ENCODE measurements at places on chromosomes 4 and X.
A peak's percentile ranks its signal among the peaks of the same experiment; 100 is the strongest.

DNA sequence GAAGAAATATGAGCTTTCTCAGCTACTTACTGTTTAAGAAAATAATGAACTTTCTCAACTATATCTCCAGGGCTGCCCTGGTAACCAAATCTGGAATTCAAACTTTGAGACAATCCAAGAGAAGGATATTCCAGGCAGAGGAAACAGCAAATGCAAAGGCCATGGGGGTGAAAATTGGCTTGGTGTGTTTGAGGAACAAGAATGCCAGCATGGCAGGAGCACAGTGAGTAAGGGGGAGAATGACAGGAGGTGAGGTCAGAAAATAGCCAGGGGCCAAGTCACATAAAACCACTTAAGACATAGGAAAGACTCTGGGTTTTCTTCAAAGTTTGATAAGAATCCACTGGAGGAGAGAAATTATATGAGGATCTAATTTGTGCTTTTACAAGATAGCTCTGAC is 27.2 kb upstream of the BTC start:
- H3K27ac ChIP-seq: no peak overlapping the region
- no peaks in the 10 kb centered on the region for H3K4me1 ChIP-seq
- H3K27me3 ChIP-seq: peaks cover 2% of the 10 kb centered on the region
- no peak overlapping the region for H3K4me3 ChIP-seq
- no peak for DNase-seq

GRCh38 chrX:110450050-110450449 is 91.4 kb downstream of the RTL9 start:
- no peaks in the 10 kb centered on the region for H3K27me3 ChIP-seq
- H3K4me1 ChIP-seq: no peaks in the 10 kb centered on the region
- H3K36me3 ChIP-seq: no peaks in the 10 kb centered on the region
- peak; percentile 44 for DNase-seq

GRCh38 chr4:114312338-114312737 is 286.3 kb upstream of the UGT8 start:
- H3K4me3 ChIP-seq: no peak overlapping the region
- no peaks in the 10 kb centered on the region for H3K27me3 ChIP-seq
- H3K4me1 ChIP-seq: peaks cover 7% of the 10 kb centered on the region
- no peaks in the 10 kb centered on the region for H3K36me3 ChIP-seq
- peak overlapping the region; percentile 6 for H3K27ac ChIP-seq

GRCh38 chr4:39657465-39657864 is 18.8 kb upstream of the SMIM14 start:
- H3K36me3 ChIP-seq: no peaks in the 10 kb centered on the region
- H3K27ac ChIP-seq: no peak overlapping the region
- no peaks in the 10 kb centered on the region for H3K27me3 ChIP-seq
- no peaks in the 10 kb centered on the region for H3K4me1 ChIP-seq
- no peak for DNase-seq

GRCh38 chr4:80655662-80656061 is 320.1 kb downstream of the CFAP299 start:
- no peaks in the 10 kb centered on the region for H3K27me3 ChIP-seq
- H3K4me3 ChIP-seq: no peak overlapping the region
- H3K4me1 ChIP-seq: no peaks in the 10 kb centered on the region
- no peak for DNase-seq

DNA sequence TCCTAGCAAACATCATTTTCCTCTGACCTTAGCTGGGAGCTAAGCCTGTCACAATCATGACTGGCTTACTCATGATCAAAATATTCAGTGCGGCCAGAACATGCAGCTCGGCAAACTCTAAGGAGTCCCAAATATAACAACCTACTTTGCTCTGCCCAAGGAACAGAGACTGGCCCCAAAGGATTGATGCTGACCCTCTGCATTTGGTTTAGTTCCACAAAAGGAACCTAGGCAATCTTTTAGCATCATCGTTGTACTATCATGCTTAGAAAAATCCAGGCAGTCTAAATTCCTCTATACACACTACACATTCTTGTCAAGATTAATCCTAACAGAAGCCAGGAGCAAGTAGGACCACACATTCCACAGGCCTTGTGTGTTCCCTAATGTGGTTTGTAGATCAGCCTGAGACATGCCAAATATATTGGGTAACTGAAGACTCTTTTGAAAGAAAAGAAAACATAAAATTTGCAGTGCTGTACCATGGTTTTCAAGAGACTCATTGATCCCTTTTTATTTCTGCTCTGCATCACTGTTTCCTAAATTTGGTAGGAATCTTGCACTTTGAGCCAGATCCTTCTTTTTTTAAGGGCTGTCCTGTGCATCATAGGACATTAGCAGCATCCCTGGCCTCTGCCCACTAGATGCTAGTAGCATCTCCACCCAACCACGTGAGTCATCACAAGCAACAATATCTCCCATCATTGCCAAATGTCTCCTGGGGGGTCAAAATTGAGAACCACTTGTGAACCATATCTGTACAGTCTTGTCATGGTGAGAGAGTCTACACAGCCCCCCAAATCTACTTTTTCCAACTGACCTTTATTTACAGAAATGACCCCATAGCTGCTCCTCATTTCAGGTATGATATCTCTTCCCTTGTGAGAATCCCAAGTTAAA is 17.6 kb upstream of the CC2D2A start:
- peaks cover 3% of the 10 kb centered on the region for H3K27me3 ChIP-seq
- no peak for DNase-seq
- H3K4me1 ChIP-seq: no peaks in the 10 kb centered on the region
- H3K4me3 ChIP-seq: no peak overlapping the region

DNA sequence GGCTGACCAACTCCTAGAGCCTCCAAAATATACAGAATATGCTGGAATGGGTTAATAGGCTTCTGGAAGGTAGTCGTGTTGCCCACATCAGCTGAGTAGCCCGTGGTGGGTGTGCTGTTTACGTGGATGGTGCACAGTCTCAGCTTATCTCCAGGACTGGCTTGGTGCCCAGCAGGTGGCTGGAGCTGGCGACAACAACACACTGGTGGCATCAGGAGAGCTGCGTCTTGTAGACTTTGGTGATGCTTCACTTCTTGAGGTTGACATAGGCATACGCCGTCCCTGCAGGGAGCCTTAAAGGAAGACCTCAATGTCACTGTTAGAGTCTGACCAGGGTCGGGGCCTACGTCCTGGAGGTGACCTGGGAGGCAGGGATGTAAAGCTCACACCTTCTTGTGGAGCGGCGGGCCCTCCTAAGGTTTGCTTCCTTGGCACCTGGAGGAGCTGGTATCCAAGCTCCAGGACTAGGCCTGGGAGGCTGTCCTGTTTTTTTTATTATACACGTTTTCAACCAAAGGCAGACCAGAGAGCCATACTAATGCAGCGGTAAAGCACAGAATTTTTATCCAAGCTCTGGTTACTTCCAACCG is 26.5 kb upstream of the RBMX start:
- no peak overlapping the region for H3K4me3 ChIP-seq
- H3K4me1 ChIP-seq: no peaks in the 10 kb centered on the region
- no peak for DNase-seq
- H3K27me3 ChIP-seq: no peaks in the 10 kb centered on the region
- no peaks in the 10 kb centered on the region for H3K36me3 ChIP-seq

DNA sequence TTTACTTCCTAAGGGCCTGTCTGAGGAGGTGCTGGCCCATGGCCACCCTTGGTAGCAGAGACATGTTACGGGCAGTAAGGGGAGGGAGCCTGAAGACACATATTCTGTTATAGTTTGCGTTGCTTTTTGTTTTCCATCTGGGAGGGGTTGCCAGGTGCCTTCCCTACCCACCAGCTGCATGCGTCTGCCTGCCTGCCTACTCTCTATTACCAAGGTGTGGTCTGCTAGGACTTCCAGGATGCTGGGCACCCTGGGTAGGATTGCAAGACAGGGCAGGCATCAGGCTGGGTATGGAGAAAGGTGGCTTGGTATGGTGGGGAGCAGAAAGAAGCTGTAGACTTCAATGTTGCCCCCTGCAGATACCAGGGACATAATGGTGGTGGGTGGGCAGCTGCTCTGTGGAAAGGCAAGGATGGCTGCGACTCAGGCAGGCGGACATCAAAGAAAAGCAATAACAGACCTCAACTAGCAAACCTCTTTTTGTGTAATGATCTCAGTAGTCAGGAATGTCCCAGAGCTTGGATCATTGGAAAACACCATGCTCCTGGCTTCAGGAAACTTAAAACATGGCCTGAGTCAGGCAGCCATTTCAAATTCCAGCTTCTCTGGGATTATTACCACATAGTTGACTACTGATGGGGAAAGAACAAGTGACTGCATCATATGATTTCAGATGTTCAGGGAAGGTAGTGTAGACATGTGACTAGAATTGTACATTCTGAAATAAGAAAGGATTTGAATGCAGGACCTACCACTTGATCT is 67.8 kb downstream of the HOPX start:
- H3K27ac ChIP-seq: no peak overlapping the region
- H3K4me1 ChIP-seq: no peaks in the 10 kb centered on the region
- no peaks in the 10 kb centered on the region for H3K27me3 ChIP-seq
- H3K4me3 ChIP-seq: no peak overlapping the region

DNA sequence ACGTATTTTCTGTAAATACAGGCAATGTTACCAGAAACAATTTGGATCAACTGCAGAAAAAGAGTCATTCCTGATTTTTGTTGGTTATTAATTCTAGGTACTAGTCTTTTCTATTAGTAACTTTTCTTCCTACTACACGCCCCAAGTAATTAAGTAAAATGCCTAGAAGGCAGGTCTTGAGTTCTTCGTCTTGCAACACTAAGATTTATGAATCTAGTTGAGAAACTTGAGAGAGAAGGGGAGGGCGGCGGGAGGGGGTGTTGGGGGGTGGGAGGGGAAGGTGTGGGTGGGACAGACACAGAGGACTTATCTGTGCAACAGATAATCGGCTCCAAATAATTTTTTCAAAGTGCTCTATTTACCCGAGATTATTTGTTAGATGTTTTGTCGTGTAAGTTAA is 3.0 kb downstream of the RAP2C start:
- peak overlapping the region; percentile 98 for H3K27ac ChIP-seq
- H3K36me3 ChIP-seq: peaks cover 5% of the 10 kb centered on the region
- H3K4me3 ChIP-seq: peak overlapping the region; percentile 77
- peaks cover 7% of the 10 kb centered on the region for H3K4me1 ChIP-seq
- DNase-seq: peak; percentile 24

- H3K27me3 ChIP-seq: no peaks in the 10 kb centered on the region
- no peaks in the 10 kb centered on the region for H3K4me1 ChIP-seq
- no peak overlapping the region for H3K4me3 ChIP-seq
- no peak for DNase-seq
These were observed 322.8 kb upstream of the DIAPH2 start for GRCh38 chrX:96361844-96362243.

DNA sequence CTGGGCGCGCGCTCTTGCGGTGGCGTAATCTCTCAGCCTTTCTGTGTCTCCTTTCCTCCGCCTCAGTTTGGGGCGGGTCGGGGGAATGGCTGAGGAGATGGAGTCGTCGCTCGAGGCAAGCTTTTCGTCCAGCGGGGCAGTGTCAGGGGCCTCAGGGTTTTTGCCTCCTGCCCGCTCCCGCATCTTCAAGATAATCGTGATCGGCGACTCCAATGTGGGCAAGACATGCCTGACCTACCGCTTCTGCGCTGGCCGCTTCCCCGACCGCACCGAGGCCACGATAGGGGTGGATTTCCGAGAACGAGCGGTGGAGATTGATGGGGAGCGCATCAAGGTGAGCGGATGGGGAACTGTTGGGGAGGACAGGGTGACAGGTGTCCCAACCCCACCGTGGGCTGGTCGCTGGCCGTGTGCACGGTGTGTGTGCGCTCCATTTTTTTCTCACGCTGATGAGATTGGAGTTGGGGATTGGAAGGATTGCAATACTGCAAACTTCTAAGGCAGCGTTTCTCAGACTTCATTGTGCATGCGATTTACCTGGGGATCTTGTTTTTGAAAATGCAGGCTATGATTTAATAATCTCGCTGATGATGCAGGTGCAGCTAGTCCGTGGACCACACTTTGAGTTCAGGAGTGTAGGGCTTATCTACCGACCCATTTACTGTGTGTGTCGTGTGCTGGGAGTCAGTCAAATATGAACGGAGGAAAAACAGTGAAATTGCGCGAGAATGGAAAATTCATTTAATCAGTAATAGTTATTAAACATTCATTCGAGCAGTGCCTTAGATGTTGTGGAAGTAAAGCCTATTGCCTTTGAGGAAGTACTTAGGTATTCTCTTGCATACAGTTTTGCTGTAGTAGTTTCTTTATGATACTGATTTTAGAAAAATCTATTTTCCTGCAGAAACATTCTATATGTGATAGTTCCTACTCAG is at the start of gene RAB33B:
Gene RAB33B, plus strand, starts transcription at position 11 of the 935 bp plus-strand sequence. Its CDS starts 75 bp downstream, at position 86.
- H3K36me3 ChIP-seq: no peaks in the 10 kb centered on the region
- H3K4me1 ChIP-seq: peaks cover 9% of the 10 kb centered on the region
- H3K27me3 ChIP-seq: no peaks in the 10 kb centered on the region
- peak within 1 kb of the TSS; percentile 97 for H3K4me3 ChIP-seq
- peak within 1 kb of the TSS; percentile 100 for H3K27ac ChIP-seq
- peak; percentile 23 for DNase-seq

- no peaks in the 10 kb centered on the region for H3K4me1 ChIP-seq
- DNase-seq: no peak
- H3K4me3 ChIP-seq: no peak overlapping the region
- no peaks in the 10 kb centered on the region for H3K36me3 ChIP-seq
- H3K27ac ChIP-seq: no peak overlapping the region
These were observed 12.9 kb downstream of the MSX1 start for GRCh38 chr4:4872314-4872903.

- no peaks in the 10 kb centered on the region for H3K36me3 ChIP-seq
- no peaks in the 10 kb centered on the region for H3K27me3 ChIP-seq
- H3K27ac ChIP-seq: no peak overlapping the region
These were observed 77.5 kb downstream of the IQCM start for GRCh38 chr4:149738156-149738555.

DNA sequence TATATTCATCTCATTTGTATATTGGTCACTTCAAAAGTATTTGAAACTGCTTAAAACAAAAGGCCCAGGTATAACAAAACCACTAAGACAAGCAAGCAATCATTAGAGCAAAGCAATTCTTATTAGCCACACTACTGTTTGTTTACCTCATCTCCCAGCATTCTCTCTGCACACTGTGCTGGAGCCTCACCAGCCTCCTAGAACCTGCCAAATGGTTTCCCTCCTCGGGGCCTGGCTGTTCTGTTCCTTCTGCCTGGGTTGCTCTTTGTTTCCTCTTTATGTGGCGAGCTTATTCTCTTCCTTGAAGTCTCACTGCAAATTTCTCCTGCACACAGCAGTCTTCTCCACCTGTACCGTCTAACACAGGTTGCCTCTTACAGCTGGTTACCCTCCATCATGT is 67.5 kb upstream of the MND1 start:
- DNase-seq: no peak
- peaks cover 31% of the 10 kb centered on the region for H3K4me1 ChIP-seq
- H3K36me3 ChIP-seq: peaks cover 44% of the 10 kb centered on the region
- H3K4me3 ChIP-seq: no peak overlapping the region

DNA sequence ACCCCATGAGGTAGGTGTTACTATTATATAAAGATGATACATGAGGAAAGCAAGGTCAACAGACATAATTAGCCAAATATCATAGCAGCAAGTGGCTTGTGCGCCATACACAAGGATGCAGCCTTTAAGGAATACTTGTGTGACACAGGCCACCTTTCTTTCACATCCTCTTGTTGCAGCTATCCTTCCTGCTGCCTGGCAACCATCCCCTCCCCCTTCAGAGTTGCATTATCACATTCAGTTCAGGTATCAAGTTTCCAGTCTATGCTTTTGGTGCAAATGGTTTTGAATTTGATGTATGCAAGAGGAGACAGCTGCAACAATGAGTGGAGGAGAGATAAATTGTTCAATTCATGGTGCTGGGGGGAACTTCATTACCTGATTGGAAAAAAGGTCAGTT is 6.4 kb downstream of the ZCCHC18 start:
- no peaks in the 10 kb centered on the region for H3K36me3 ChIP-seq
- no peak overlapping the region for H3K27ac ChIP-seq
- H3K4me1 ChIP-seq: no peaks in the 10 kb centered on the region
- H3K4me3 ChIP-seq: no peak overlapping the region
- DNase-seq: no peak

Measured in large intestine (tissue), 12 donors.